ENCODE measurements at places on chromosomes 12 and 14.

- no peak for DNase-seq
- H3K27me3 ChIP-seq: no peaks in the 10 kb centered on the region
- H3K4me3 ChIP-seq: no peak overlapping the region
- no peaks in the 10 kb centered on the region for H3K36me3 ChIP-seq
Observed at GRCh38 chr12:111557271-111558106, 41.6 kb downstream of the ATXN2 start.

GRCh38 chr12:66852765-66853164 lies 173.9 kb upstream of the GRIP1 start:
- H3K4me1 ChIP-seq: no peaks in the 10 kb centered on the region
- no peak overlapping the region for H3K4me3 ChIP-seq
- H3K27me3 ChIP-seq: no peaks in the 10 kb centered on the region
- no peak overlapping the region for H3K27ac ChIP-seq
- no peak for DNase-seq

DNA sequence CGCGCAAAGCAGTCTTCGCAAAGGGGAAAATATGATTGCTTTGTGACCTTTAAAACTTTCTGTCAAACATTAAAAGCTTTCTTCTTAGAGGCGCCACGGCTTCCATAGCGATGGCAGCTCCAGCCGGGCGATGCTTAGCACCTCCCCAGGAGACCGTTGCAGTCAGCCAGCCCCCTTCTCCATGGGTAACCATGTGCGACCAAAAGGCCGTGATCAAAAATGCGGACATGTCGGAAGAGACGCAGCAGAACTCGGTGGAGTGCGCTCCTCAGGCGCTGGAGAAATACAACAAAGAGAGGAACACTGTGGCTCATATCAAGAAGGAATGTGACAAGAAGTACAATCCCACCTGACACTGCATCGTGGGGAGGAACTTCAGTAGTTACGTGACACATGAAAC lies 12.7 kb upstream of the STON2 start:
- H3K4me1 ChIP-seq: no peaks in the 10 kb centered on the region
- H3K27me3 ChIP-seq: no peaks in the 10 kb centered on the region
- H3K27ac ChIP-seq: no peak overlapping the region
- H3K36me3 ChIP-seq: no peaks in the 10 kb centered on the region

- H3K4me3 ChIP-seq: no peak overlapping the region
- H3K27me3 ChIP-seq: no peaks in the 10 kb centered on the region
- no peaks in the 10 kb centered on the region for H3K36me3 ChIP-seq
Observed at GRCh38 chr12:111529424-111530368, 69.4 kb downstream of the ATXN2 start.

DNA sequence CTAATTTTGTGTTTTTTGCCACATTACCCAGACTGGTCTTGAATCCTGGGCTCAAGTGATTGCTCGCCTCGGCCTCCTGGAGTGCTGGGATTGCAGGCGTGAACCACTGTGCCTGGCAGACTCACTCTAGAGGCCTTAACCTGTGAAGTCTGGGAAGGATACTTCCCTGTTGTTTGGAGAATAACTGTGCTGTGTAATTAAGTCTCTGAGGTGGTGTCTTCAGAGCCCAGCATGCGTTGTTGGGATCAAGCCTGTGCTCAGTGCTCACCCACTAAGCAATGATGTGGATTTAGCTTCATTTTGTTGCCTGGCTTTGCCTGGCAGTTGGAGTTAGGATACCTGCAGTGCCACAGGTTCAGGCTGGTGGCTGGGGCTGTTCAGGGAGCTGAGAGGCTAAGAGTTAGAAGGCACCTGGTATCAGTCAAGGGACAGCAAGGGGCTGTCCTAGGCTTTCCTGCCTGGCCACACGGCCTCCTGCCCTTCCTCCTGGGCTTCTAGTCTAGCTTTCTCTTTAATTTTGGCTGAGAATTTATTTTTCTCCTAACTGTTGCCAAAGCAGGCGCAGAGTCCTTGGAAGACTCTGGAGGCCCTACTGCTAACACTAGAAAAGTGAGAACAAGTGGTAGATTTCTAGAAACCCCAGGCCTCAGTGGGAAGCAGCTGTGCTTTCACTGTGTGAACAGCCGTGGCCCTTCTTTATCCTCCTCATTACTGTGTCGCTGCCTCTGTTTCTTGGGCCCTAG lies 38.5 kb downstream of the EP400 start:
- no peak overlapping the region for H3K4me3 ChIP-seq
- H3K27ac ChIP-seq: peak overlapping the region; percentile 22
- H3K27me3 ChIP-seq: no peaks in the 10 kb centered on the region
- H3K36me3 ChIP-seq: no peaks in the 10 kb centered on the region
- peaks cover 8% of the 10 kb centered on the region for H3K4me1 ChIP-seq
- DNase-seq: peak; percentile 50

DNA sequence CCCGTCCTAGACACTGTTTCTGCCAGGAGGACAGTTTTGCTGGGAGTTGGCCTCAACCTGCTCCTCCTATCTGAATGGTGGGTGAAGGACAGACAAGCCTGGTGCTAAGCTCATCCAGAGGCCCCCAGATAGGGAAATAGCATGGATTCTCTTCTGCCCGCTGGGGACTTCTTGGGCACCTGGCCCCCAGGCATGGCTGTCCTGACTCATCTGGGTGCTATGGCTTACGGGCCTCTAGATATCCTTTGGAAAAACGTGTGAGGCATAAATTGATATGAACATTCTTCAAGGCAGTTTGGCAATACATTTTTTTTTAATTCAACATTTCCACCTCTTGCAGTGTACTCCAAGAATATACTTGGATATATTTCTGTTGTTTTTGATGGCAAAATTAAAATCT lies 8.6 kb downstream of the TECPR2 start:
- H3K27ac ChIP-seq: no peak overlapping the region
- H3K36me3 ChIP-seq: no peaks in the 10 kb centered on the region
- no peaks in the 10 kb centered on the region for H3K4me1 ChIP-seq
- no peak for DNase-seq
- H3K4me3 ChIP-seq: no peak overlapping the region
- no peaks in the 10 kb centered on the region for H3K27me3 ChIP-seq

DNA sequence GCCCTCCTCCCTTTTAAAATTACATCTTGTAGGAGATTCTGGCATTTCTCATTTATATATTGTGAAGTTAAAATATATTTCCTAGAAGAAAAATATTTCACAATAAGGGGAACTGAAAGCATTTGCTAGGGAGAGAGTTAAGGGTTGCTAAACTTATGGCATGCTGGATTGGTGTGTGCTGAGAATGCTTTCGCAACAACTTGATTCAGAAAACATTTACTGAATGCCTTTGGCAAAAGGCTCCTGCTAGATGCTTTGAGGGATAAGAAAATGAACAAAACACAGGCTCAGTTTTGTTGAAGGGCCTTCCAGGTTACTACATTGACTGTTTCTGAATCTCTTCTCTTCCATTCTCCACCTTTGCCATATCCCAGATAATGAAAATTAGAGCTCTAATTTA lies 67.5 kb downstream of the DIP2B start:
- no peak overlapping the region for H3K4me3 ChIP-seq
- H3K4me1 ChIP-seq: peaks cover 29% of the 10 kb centered on the region
- DNase-seq: no peak
- no peaks in the 10 kb centered on the region for H3K27me3 ChIP-seq
- H3K27ac ChIP-seq: peak overlapping the region; percentile 47

GRCh38 chr12:103687253-103687652 lies 100.2 kb downstream of the STAB2 start:
- no peaks in the 10 kb centered on the region for H3K27me3 ChIP-seq
- no peaks in the 10 kb centered on the region for H3K4me1 ChIP-seq
- DNase-seq: no peak
- H3K36me3 ChIP-seq: no peaks in the 10 kb centered on the region

GRCh38 chr12:84698576-84699333 lies 213.8 kb downstream of the SLC6A15 start:
- H3K4me3 ChIP-seq: no peak overlapping the region
- no peaks in the 10 kb centered on the region for H3K4me1 ChIP-seq
- H3K27me3 ChIP-seq: no peaks in the 10 kb centered on the region
- DNase-seq: no peak

GRCh38 chr14:53331921-53332320 lies 178.8 kb upstream of the DDHD1 start:
- H3K4me1 ChIP-seq: no peaks in the 10 kb centered on the region
- no peak overlapping the region for H3K27ac ChIP-seq
- H3K36me3 ChIP-seq: no peaks in the 10 kb centered on the region
- no peaks in the 10 kb centered on the region for H3K27me3 ChIP-seq

DNA sequence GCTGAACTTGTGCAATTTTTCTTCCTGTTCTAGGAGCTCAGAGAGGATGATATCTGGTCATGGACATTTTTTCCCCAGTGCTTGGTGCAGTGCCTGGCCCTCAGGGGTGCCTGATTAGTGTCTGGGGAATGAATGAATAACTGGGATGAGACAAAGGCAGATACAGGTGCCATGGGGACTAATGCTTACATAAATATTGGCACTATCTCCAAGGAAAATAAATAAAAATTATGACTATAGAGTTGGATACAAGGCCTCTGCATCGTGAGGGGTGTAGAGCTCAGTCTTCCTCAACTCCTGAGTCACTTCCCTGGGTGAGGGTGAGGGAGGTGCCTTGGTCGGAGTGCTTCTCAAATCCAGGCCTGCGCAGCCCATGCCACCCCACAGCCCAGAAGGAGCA lies 188.6 kb downstream of the KCNA5 start:
- no peak overlapping the region for H3K27ac ChIP-seq
- no peak overlapping the region for H3K4me3 ChIP-seq
- no peaks in the 10 kb centered on the region for H3K36me3 ChIP-seq
- no peaks in the 10 kb centered on the region for H3K27me3 ChIP-seq
- H3K4me1 ChIP-seq: no peaks in the 10 kb centered on the region
- DNase-seq: no peak

- no peaks in the 10 kb centered on the region for H3K4me1 ChIP-seq
- no peak for DNase-seq
- H3K27ac ChIP-seq: no peak overlapping the region
- H3K4me3 ChIP-seq: no peak overlapping the region
- H3K36me3 ChIP-seq: no peaks in the 10 kb centered on the region
- no peaks in the 10 kb centered on the region for H3K27me3 ChIP-seq
Observed at GRCh38 chr14:104665657-104666522, 23.5 kb upstream of the INF2 start.

- no peaks in the 10 kb centered on the region for H3K36me3 ChIP-seq
- DNase-seq: no peak
- H3K4me1 ChIP-seq: no peaks in the 10 kb centered on the region
- no peaks in the 10 kb centered on the region for H3K27me3 ChIP-seq
- H3K4me3 ChIP-seq: no peak overlapping the region
Observed at GRCh38 chr12:117402363-117402762, 40.9 kb upstream of the NOS1 start.
